Common myeloid progenitor, CD34-positive (primary cell): ENCODE measurements at places on chromosomes 11 and 22.
A peak's percentile ranks its signal among the peaks of the same experiment; 100 is the strongest.

- DNase-seq, result no peak
These were observed 229.2 kb upstream of the MTNR1B start for GRCh38 chr11:92740276-92740675.

- DNase-seq, result peak; percentile 85
These were observed 3.3 kb downstream of the TKFC start for GRCh38 chr11:61336171-61336935.

GRCh38 chr11:95833378-95833777, 43.1 kb downstream of the CEP57 start:
- no peak for DNase-seq

DNA sequence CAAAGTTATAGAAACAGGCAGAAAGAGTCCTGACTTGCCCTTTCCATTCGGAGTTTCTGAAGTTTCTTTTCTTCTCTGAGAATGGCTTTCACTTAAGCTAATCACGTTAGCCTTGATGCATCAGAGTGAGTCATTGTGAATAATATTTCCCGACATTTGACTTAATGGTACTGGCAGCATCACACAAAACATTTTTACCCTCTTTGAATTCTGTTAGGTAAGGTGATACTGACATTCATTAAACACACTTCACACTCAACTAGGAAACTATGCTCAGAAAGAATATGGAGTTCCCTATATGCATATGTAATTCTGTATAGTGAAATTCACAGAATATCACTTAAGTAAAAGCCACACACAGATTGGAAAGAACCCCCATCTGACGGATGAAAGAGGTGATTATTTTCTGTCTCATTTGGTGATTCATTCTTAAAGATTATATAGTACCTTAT, 120.8 kb upstream of the ARHGAP20 start:
- DNase-seq, result no peak

GRCh38 chr11:21556926-21557325, 636.0 kb upstream of the ANO5 start:
- DNase-seq, result no peak

GRCh38 chr11:42043312-42043711, 583.9 kb upstream of the LRRC4C start:
- no peak for DNase-seq

DNA sequence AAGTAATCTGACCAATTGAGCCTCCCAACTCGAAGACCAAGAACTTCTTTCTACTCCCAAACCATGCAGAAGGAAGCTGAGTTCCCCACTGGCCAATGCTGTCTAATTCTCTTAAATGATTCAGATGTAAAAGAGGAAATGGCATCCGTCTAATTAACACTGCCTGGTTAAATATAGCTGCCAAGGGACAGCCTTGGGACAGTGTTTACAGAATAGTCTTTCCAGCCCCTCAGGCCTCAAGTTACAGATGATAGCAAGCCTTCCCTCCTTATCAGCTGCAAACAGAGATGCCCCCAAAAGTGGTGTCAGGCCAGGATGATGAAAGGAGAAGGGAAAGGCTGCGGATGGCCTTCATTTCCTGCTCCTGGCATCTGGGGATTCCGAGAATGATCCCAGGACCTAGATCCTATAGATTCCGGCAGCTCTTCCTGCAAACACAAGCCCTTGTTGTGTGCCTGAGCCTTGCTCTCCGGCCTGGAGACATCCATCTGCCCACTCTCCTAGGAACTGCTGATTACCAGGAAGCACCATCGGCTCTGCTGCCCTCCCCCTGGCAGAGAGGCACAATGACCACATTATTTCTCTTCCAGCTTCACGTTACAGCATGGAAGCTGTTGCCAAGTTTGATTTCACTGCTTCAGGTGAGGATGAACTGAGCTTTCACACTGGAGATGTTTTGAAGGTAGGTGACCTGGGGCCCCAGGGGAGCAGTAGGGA, 13.5 kb upstream of the TMA7B start:
- DNase-seq, result no peak

GRCh38 chr11:56700242-56700913, 1.5 kb downstream of the OR9G1 start:
- no peak for DNase-seq

- DNase-seq, result peak; percentile 74
These were observed 3.2 kb downstream of the TUBA8 start for GRCh38 chr22:18113680-18114394.

- DNase-seq, result no peak
These were observed 68.9 kb downstream of the ZBTB16 start for GRCh38 chr11:114128399-114128798.

DNA sequence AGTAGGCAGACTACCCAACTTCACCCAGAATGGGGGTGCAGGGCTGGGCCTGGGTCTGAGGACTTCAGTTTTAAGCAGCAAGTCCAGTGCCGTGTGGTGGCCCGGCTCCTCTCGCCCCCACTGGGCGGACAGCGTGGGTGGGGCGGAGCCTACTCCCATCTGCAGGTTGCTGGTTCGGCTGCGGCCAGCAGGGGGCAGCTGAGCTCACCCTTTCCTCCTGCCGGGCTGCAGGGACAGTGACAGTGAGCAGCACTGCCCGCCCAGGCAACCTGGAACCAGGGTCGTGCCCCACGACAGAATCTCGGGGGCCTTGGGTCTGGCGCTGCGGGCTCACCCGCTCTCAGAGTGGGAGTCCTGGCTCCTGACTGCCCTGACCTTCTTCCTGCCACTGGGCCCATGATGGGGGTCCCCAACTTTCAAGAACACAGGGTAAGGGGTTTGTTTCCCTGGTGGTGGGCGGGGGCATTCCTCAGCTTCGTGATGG, 6.2 kb upstream of the NEAT1 start:
- peak; percentile 88 for DNase-seq

- no peak for DNase-seq
These were observed 23.3 kb upstream of the TTC28 start for GRCh38 chr22:28702891-28703290.

DNA sequence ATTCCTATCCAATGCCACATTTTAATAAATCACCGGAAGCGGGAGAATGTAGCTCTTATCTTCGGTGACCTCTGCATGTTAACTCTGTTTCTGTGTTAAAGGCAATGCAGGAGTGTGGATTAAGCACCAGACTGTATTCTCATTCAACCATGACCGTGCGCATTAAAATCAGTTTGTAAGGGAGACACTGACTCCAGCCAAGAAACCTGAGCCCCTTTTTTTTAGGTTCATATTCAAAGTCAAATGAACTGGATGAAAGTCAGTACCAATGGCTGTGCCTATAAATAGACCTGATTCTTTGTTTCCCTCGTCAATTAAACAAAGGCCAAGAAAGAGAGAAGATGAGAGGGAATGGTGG, 32.2 kb downstream of the C11orf91 start:
- DNase-seq, result no peak

- no peak for DNase-seq
These were observed 16.4 kb downstream of the SLN start for GRCh38 chr11:107695446-107695845.

DNA sequence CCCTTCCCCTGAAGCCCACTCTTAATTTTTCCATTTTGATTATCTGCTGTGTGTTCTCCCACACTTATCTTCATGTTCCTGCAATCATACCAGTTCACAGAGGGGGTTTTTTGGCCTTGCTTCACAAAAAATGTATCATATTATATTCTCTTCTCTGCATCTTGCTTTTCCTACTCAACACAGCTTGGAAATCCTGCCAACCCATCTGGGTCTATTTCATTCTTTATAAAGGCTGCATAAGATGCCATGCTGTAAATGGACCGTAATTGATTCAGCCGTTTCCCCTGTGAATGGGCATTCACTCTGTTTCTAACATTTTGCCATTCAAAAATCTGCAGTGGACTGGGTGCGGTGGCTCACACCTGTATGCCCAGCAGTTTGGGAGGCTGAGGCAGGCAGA, 30.5 kb downstream of the CD6 start:
- no peak for DNase-seq

GRCh38 chr11:75028321-75028720, 39.6 kb downstream of the NEU3 start:
- DNase-seq, result no peak

- DNase-seq, result no peak
These were observed 393.1 kb downstream of the ETS1 start for GRCh38 chr11:128194216-128194615.

- no peak for DNase-seq
These were observed 75.2 kb downstream of the ISX start for GRCh38 chr22:35140879-35141745.

DNA sequence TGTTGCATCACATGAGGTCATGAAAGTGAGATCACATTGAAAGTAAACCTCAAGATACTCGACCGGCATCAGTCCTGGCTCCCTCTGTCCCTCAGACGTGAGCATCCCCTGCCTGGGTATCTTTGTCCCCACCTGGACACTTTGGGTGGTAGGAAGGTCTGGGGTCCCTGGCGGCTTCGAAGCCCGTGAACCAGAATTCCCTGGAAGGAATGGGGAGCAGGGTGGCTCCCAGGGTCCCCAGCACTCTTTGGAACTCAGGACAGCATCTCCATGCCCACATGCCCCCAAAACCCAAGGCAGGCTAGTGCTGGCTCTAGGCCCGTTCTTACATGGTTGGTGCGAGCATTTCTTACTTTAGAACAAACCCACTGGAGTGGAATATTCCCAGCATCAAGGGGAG, 7.5 kb downstream of the DERL3 start:
- DNase-seq, result no peak

DNA sequence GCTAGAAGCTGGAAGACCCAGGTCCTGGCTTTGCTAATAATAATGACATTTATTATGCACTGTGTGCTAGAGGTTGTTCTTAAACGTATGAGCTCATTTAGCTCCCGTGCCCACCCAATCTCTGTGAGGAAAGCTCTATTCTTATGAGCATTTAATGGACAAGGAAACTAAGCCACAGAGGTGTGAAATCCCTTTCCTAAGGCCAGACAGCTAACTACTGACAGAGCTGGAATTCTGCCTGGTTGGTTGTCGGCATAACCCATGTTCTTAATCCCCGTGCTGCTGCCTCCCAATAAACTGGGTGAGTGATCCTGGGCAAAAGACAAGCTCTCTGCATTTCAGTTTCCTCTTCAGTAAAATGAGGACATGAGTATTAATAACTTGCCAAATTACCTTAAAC, 49.4 kb downstream of the SNX19 start:
- no peak for DNase-seq

- DNase-seq, result no peak
These were observed 187.4 kb downstream of the MN1 start for GRCh38 chr22:27614006-27614649.

DNA sequence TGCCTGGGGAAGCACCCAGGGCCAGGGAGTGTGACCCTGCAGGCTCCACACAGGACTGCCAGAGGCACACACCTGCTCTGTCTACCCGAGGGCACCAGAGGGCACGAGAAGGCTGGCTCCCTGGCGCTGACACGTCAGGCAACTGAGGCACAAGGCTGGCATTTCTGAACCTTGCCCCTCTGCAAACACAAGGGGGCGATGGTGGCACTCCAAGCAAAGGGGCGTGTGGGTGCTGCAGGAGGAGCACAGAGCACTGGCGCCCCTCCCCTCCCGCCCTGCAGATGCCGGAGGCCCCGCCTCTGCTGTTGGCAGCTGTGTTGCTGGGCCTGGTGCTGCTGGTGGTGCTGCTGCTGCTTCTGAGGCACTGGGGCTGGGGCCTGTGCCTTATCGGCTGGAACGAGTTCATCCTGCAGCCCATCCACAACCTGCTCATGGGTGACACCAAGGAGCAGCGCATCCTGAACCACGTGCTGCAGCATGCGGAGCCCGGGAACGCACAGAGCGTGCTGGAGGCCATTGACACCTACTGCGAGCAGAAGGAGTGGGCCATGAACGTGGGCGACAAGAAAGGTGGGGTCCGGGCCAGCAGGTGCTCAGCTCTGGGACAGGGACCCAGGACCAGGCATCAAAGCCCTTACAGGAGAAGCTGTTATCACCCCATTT, 20.8 kb upstream of the TXNRD2 start:
- peak; percentile 47 for DNase-seq

GRCh38 chr11:115929618-115930129, 425.5 kb upstream of the CADM1 start:
- no peak for DNase-seq

DNA sequence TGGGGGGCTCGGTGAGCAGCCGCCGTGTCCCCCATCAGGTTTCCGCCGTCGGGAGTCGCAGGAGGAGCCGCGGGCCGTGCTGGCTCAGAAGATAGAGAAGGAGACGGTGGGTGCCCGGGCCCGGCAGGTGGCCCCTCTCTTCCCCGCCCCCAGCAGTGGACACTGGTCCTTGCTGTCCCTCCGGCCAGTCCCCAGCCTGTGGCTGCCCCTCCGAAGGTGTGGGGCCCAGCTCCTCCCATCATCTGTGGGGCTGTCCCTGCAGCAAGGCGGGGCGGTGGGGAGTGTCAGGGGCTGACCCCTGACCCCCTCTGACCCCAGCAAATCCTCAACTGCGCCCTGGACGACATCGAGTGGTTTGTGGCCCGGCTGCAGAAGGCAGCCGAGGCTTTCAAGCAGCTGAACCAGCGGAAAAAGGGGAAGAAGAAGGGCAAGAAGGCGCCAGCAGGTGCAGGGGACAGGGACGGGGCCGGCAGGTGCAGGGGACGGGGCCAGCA, 15.3 kb downstream of the EPS8L2 start:
- no peak for DNase-seq

- peak; percentile 56 for DNase-seq
These were observed 35.1 kb downstream of the FLI1 start for GRCh38 chr11:128728767-128729587.

DNA sequence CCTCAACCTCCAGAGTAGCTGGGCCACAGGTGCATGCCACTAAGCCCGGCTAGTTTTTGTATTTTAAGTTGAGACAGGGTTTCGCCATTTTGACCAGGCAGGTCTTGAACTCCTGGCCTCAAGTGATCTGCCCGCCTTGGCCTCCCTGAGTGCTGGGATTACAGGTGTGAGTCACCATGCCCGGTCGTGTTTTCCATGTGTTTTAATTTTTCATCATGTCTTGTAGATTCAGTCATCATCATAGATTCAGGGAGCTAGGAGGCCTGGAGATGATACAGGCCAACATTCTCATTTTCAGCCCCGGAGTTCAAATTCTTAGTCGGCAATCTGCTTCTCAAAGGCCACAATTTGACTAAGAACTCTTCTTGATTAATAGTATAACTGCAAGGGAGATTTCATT, 73.5 kb upstream of the GRAMD1B start:
- no peak for DNase-seq

- DNase-seq, result no peak
These were observed 113.7 kb upstream of the BLID start for GRCh38 chr11:122229481-122230384.

DNA sequence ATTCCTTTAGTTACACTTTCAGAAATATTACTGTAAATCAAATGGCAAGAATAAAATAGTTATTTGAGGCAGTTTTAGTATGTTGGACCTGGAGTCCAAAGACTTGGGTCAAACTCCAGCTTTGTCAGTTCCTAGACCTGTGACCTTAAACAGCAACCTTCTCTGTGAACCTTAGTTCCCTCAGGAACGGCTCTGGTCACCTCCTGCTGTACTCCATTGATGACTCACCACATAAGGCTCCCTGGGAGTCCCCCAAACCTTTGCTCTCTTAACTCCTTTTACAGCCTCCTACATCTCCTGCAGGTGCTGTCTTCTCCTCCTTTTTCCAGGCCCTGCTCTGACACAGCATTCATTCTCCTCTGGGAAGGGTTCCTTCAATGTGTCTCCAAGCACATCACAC, 29.1 kb downstream of the LIMK2 start:
- DNase-seq, result no peak
